ENCODE measurements at places on chromosomes 2 and 18.

DNA sequence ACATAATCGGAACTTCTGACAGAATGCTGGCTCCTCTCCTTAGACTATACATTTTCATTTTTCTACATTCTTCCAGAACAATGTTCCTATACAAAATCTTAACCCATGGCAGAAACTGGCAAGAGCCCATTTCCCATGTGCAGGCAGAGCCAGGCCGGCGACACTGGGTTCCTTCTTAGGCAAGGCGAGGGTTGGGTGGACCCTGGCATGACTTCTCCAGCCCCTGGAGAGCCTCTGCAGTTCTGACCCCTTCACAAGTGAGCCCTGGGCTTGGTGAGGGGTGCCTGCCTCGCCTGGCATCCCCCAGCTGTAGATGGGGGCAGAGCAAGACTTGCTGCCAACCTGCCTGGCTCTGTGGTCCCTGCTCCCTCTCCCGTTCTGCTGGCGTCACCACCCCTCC is 5.0 kb downstream of the GYPC start:
- DNase-seq = no peak

DNA sequence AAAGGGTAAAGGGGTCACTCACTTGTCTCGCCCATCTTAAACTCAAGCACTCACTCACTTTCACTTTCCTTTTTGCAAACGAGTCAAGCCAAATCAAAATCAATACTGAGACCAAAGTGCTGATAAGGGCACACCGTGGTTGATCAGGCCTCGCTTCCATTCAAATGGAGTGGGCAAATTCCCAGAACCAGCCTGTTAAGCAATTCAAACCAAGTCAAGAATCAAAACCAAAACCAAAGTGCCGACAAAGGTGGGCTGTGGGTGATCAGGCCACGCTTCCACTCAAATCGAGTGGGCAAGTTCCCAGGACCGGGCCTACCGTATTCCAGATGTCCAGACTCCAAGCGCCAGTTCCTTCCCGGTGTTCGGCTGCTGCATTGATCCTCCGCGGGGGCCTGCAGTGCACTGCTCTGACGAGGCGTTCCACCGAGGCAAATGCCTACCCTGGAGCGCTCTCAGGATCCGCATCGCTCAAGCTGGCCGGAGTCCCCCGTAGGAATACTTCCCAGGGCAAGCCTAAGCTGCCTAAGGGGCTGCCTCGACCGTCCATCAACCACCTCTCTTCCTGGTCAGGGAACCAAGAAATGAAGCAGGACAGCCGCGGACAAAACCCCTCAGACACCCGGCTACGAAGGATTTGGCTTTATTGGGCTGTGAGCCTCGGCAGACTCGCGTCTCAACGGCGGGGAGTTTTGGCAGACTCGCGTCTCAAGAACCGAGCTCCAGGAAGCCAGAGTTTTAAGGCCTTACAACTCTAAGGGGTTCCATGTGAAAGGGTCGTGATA is 89.9 kb upstream of the SLC1A4 start:
- no peak for DNase-seq

DNA sequence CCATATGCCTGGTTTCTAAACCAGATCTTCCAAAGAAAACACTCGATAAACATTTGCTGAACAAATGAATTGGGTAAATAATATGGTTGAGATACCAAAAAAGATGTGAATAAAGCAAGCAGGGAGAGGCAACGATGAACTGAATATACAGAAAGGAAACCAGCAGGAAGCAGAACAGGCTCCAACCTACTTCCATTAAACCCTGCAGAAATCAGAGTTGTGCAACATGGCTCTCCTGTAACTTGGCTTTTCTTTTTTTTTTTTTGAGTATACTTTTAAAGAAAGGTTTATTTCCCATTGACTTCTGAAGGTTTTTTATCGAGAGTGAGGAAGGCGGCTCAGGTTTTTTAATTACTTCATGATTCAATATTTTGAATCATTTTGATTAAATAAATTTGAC is 23.5 kb downstream of the ITSN2 start:
- DNase-seq = no peak

- no peak for DNase-seq
Measured at GRCh38 chr2:236177604-236177966, 9.4 kb upstream of the GBX2 start.

DNA sequence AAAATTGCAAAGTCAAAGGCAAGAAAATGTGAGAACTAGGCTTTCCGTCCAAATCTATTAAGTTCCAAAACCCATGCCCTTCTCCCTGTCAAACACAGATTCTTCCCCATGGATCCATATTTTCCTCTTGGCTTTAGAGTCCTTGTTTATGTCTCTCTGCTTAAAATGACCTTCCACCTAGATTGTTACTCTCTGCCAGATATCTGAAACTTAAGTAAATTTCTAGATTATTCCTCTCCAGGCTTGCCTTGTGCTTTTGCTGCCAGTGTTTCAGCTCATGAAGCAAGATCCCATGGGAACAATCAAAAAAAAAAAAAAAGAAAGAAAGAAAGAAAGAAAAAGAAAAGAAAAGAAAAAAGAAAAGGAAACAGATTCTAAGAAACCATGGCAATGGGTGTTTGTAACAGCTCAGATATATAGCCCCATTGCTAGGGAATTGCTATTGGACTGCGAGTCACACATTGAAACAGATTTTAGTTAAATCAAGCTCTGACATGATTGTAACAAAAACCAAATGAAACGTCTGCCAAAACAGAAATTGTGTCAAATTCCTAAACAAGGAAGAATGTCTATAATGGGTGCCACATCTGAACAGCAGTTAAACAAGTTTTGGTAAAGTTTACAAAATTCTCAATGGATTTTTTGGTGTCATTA is 660.7 kb upstream of the CNTNAP5 start:
- no peak for DNase-seq

- no peak for DNase-seq
Measured at GRCh38 chr2:115573756-115574155, 1131.3 kb downstream of the DPP10 start.

DNA sequence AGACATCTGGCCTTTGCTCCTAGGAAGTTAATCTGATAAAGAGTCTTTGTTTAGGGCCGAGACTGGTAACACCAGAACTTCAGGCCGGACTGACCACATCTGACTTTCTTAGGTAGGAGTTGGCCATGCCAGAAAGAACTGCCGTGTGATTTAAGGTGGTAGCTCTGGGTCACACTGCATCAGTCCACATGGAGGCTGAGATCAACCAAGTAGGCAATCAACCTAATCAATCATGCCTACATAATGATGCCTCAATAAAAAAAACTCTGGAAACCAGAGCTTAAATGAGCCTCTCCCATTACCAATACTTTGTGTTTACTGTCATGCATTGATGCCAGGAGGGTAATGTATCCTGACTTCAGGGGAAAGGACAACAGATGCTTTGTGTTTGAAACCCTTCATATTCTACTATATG is 44.1 kb upstream of the ORC2 start:
- no peak for DNase-seq

GRCh38 chr18:48164701-48165100 is 234.2 kb upstream of the SMAD2 start:
- no peak for DNase-seq

DNA sequence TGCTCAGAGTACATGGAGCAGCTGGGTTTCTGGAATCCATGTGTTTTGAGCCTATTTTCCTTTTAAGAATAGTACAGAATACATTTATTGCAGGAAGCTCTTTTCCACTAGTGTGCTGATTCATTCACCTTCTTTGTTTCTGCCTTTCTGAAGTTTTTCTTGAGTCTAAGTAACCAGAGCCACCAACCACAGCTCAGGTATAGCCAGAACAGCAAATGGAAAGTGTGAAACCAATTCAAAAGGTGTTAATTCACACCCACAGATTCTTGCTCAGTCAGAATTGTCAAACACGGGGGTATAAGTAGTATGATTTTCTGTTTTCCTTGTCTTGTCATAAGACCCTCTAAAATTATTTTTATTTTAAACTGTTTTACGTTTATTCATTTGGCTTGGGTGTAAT is 75.9 kb upstream of the DYNAP start:
- DNase-seq = no peak

DNA sequence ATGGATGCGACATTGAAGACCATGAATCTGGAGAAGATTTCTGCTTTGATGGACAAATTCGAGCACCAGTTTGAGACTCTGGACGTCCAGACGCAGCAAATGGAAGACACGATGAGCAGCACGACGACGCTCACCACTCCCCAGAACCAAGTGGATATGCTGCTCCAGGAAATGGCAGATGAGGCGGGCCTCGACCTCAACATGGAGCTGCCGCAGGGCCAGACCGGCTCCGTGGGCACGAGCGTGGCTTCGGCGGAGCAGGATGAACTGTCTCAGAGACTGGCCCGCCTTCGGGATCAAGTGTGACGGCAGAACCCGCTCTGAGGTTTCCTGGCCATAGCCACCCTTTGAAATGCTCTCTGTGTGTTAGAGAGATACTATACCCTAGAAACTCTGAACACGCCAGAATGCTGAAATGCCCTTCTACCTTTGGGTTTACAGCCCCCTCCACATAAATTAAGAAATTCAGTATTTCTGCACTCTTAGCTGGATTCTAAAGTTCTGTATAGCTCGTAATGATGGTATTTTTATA is 659 bp downstream of the CHMP1B start:
- peak; percentile 40 for DNase-seq

DNA sequence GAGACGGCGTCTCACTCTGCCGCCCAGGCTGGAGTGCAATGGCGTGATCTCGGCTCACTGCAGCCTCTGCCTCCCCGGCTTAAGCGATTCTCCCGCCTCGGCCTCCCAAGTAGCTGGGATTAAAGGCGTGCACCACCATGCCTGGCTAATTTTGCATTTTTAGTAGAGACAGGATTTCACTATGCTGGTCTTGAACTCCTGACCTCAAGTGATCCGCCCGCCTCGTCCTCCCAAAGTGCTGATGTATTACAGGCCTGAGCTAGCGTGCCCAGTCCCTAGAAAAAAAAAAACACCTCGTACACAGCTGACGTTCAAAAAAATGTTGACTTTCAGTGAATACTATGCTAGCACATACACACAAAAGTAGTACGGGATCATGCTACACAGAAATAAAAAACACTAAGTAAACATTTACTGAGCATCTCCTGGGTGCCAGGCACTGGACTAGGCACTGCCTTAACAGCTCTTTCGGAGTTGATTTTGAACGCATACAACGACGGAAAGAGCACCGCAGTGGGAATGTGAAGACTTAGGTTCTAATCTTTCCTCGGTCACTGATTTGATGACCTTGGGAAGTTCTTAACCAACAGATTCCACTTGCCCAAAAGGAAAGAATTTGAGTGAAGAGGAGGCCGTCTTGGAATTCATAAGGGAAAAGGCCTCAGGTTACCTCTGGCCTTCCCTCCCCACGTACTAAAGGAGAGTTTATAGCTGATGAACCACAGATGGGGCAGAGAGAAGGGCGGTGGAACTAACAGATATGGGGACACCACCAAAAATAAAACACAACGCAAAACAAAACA is 1.1 kb downstream of the DNAJC27 start:
- no peak for DNase-seq

- DNase-seq = no peak
Measured at GRCh38 chr2:127645395-127646291, at the start of gene GPR17. Gene GPR17 (plus strand): TSS chr2:127646153. CDS start chr2:127650736, 4,583 bp downstream.

DNA sequence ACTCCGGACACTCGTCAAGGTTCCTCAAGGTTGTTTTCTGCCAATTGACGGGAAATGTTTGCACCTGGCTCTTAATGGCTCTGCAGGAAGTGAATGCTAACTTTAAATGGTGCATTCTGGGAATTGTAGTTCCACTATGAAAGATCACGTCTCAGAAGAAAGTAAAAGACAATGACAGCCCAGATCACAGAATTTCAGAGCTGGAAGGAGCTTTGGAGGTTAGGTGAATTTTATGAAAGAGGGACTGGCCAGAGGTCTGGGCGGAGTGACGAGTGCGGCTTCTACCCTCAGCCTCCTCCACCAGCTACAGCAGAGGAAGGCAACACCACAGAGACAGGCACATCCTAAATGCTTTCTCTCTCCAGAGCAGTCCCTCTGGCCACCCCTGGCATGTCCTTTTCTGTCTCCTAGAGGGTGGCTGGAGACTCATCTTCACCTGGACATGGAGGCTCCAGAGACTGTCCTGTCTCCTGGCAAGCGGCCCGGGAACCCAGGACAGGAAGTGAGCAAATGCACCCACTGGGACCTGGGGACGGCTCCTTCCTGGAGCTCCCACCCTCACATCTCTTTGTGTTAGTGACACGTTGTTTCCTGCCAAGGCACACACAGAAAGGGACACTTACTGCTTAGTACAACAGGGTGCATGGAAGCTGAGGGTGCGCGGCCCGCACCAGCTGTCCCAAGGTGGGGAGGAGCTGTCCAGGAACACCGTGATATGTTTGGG is 19.4 kb downstream of the THAP4 start:
- DNase-seq = no peak

- DNase-seq = no peak
Measured at GRCh38 chr18:69097349-69097748, 299.5 kb downstream of the CCDC102B start.

GRCh38 chr2:105032476-105032875 is 5.4 kb upstream of the MRPS9 start:
- DNase-seq = no peak

DNA sequence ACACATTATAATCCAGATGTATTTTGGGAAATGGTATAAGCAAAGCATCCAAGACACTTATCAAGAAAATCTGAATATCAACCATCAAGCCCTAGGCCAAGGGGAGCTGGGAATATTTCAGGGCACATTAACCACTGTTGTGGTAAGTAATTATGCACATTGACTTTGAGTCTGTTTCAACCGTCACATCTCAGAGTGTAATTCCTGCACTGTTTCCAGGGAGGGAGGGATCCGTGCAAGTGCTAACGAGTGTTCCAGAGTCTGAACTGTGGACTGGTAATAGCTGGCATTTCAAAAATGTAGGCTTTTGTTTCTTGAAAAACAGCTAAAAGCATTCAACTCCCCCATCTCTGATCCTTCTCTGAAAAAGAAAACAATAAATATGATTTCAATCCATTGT is 681.6 kb downstream of the BCL11A start:
- no peak for DNase-seq

DNA sequence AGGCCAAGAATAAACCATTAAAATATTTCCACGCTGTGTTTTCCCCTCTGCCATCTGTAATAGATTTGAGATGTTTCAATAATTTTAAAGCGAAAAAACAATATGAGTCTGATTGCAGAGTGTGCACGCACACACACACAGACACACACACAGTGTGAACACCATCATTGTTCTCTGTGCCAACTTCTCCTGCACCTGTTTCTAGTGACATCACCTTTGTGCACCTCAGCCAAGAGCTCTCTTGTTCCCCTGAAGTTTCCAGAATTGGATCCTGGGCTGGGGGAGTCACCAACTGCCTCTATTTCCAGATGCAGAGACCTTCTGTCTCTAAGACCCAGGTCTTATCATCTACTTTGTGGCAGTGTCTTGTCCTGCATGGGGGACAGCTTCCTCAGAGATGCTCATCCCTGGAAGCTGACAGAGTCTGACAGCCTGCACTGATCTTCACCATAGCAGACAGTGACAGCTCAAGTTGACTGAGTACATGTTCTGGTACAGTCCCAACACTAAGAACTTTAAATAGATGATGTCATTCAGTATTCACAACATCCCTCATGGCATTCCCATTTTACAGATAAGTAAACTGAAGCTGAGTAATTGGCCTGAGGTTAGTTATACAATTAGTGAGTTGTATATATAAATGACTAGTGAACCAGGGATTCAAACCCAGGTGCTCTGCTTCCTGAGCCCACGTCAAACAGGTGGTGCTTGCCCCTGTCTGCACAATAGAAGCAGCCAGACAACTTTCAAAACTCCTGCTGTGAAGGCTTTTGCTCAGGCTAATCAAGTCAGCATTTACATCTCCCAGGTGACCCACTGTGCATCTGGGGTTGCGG is 39.4 kb downstream of the ACOXL start:
- no peak for DNase-seq

- DNase-seq = peak; percentile 32
Measured at GRCh38 chr18:24014986-24015638, 558 bp downstream of the TTC39C start.

All from T-helper 9 cell (primary cell).